Right cardiac atrium (tissue), 5 donors: ENCODE measurements at places on chromosomes 1 and 21. TPM values are rescaled to one million over a fixed set of nuclear protein-coding genes. Genes with fewer than 3 reads are reported as not detected.
A peak's percentile ranks its signal among the peaks of the same experiment; 100 is the strongest.

GRCh38 chr1:218748071-218748470 is 402.9 kb downstream of the TGFB2 start:
- DNase-seq: no peak

DNA sequence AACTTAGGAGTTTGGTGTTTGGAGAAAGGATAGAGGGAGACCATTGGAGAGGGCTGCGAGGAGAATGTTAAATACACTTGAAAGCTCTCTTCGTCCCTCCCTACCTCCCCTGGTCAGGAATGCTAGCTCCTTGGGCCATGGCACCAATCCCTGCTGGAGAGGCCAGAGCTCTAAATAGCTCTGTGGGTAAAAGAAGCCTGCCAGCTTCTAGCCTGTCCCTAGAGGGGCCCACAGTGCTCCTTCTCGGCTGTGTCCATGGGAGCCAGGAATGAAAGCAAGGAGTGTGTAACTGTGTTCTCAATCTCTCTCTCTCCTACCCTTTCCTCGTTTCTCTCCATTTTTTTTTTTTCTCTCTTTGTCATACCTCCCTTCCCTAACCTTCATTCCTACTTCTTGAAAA is at the start of gene CCDC190:
Gene CCDC190 (minus strand): TSS at position 75 of the 400 bp plus-strand sequence. CDS start 1,529 bp downstream, outside the sequence.
- DNase-seq: peak; percentile 63

DNA sequence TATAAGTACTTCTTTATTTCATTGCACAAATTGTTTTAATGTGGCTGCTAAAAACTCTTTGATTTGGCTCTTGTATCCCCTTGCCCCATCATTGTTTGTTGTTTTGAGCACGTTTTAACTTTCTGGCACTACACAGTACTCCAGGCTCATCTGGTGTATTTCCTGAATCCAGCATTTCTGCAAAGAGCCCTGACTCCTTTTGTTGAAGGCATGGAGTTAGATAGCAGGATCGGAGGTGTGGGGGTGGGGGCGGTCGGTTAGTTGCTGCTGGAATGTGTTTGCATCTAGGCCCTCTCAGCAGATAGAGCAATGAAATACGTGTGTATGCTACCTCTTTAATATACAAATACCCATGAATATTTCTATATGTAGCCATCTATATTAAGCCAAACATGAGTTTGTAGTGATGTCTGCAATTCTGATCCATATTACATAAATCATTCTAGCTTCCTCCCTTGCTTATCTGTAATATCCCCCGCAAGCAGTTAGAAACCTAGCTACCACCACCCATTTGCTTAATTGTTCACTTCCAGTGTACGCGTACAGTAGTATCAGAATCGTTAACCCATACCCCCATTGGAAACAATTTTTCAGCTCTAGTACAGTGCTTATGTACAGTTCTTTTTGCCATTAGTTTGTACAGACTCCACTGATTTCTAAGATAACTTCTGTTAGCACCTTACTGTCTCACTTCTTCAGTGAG is 106.0 kb downstream of the NOS1AP start:
- no peak for DNase-seq

GRCh38 chr1:206004826-206005225 is 1.6 kb upstream of the RAB7B start:
- DNase-seq: no peak

DNA sequence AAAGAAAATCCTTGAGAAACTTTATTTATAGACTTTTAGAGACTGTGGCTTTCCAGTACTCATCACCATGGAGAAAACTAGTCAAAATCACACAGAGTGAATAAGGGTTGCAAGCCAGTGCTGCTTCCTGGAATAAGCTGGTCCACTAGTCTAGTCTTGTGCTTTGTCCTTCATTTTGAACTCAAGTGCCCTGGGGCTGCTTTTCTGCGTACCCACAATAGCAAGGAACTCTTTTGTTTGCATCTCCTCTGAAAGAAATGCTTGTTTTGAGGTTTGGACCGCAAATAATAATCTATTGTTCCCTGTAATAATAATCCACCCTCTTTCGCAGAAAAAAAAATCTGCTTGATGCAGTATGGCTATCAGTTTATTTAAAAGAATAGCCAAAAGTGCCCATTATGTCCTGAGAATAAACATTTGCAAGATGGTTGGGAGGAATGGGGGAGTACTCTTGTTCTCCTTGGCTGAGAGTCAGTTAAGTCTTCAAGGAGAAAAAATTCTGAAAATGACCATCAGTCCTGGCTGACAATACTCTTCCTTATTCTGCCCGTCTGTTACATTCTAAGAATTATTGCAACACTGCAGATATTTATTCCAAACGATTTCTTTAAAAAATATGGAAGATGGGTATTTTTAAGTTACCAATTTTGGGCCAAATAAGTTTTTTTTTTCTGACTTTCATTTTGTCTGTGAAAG is 41.9 kb downstream of the MPZL1 start:
- DNase-seq: no peak

DNA sequence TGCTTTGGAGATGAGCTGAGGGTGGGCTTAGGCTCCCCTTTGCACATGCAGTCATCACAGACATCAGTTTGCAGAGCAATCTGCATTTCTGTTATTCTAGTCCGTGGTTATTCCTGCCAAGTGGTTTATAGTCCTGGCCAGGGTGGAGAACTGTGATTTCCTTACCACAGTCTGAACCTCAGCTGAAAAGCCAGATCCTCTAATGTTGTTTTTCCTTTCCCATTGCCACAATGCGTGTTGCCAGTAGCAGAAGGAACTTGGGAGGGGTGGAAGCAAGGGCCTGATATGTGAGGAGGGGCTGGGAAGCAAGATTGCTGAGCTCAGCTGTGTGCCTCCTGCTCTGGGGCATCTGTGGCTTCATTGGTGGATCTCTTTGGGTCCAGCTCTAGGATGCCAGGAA is 18.0 kb upstream of the ST3GAL3 start:
- DNase-seq: no peak

GRCh38 chr1:182833271-182833670 is 5.9 kb upstream of the DHX9 start:
- DNase-seq: no peak

- DNase-seq: no peak
Observed at GRCh38 chr1:42721926-42722325, 18.1 kb downstream of the CLDN19 start.

- no peak for DNase-seq
Observed at GRCh38 chr1:7956218-7957032, 5.1 kb upstream of the PARK7 start.

DNA sequence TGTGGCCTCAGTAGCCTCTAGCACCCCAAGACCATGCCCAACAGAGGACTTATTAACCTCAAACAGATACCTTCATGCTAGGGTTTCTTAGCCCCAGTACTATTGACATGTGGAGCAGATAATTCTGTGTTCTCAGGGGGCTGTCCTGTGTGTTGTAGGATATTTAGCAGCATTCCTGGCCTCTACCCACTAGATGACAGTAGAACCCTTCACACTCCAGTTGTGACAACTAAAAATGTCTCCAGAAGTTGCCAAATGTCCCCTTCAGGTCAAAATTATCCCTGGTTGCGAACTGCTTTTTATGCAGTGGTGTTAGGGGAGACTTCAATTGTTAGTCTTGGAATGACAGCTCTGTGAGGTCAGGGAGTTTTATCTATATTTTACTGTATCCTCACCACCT is 8.1 kb downstream of the KAZN start:
- DNase-seq: no peak

DNA sequence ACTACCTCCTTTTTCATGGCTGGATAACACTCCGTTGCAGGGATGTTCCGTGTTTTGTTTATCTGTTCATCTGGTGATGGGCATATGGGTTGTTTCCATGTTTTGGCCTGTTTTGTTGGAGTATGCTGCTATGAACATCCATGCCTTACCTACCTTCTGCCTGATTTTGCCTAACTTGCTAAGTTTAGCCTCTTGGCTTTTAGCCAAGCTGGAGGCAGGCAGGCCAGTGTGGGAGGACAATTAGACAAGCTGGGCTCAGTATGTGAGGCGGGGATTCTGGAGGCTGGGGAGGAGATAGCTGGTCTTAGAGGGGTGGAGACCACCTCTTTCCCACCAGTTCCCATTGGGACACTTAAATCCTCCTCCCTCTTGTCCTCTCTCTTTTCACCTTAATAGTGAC is 98.4 kb upstream of the WNT4 start:
- DNase-seq: no peak

DNA sequence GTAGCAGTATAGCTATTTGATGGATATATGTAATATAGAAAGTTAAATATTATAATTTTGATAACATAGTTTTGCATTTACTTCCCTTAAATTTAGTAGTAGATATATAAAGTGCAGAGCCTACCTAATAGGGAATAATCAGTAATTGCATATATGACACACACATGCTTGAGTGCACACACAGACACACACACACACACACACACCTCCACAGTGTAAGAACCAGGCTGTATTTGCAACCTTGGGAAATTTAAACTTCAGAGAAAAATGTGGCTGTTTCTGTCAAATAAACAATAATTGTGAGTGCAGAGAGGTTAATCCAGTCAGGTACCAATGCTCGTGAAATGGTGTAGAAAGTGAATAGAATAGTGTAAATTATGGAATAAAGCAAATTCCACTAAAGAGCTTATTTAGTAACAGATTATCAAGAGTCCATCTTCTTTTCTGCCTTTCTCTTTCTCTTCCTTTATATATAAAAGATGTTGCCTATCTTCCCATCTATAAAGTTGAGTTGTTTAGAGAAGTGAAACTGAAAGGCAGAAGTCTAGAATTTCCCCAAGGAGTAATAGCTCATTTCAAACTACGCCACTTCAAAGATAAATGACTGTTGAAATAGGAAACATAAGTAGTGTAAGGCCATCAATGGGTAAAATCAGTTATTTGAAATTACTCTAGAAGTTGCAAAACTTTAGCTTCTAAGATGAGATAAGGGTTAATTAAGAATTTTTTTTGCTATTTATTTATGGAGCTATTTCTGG is 273.7 kb downstream of the SRGAP2C start:
- no peak for DNase-seq

- DNase-seq: no peak
Observed at GRCh38 chr1:107474877-107475612, 334.2 kb downstream of the NTNG1 start.

DNA sequence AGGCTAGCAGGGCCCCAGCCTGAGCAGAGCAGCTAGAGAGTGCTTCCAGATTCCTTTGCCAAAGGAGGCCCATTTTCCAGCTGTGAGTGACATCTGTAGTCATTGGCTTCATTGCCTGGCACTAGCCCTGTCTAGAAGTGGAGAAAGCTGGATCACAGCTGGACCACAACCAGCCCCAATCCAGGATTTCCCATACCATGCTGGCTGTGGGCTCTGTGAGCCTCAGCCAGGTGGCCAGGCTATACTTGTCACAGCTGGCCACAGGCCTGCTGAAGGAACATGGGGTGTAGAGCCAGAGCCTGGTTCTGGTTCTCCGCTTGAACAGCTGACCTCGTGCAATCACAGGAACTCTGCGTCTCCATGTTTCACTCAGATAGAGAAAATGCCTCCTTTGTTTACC is 36.6 kb downstream of the RIMKLA start:
- peak; percentile 59 for DNase-seq

- DNase-seq: no peak
Observed at GRCh38 chr1:71413441-71414175, 332.8 kb upstream of the ZRANB2 start.

- DNase-seq: no peak
Observed at GRCh38 chr1:49466961-49467360, 556.8 kb downstream of the AGBL4 start.

GRCh38 chr1:115133440-115133839 is 44.1 kb upstream of the TSPAN2 start:
- DNase-seq: no peak

- no peak for DNase-seq
Observed at GRCh38 chr1:168766568-168766967, 37.6 kb upstream of the DPT start.

- DNase-seq: peak; percentile 92
Observed at GRCh38 chr1:205598841-205599668, 32.8 kb downstream of the ELK4 start.

DNA sequence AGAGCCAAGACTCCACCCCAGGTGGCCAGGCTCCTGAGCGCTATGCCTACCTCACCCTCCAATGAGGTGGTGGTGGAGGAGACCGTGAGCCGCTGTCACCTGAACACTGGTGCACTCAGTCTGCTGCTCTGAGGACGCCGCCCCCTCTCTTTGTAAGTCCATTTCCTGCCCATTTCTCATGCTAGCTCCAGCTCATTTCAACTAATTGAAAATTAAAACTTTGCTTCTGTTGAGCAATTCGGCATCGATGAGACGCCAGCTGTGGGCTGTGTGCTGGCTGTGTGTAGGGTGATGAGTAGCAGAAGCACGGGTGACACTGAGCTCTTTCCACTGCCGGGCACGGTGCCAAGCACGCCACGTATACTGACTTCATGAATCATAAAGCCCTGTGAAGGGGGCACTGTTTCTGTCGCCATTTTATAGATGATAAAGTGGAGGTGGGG is 11.2 kb downstream of the TNFRSF1B start:
- DNase-seq: peak; percentile 90

- DNase-seq: peak; percentile 69
Observed at GRCh38 chr1:22790232-22791008, 79.8 kb downstream of the EPHB2 start.

DNA sequence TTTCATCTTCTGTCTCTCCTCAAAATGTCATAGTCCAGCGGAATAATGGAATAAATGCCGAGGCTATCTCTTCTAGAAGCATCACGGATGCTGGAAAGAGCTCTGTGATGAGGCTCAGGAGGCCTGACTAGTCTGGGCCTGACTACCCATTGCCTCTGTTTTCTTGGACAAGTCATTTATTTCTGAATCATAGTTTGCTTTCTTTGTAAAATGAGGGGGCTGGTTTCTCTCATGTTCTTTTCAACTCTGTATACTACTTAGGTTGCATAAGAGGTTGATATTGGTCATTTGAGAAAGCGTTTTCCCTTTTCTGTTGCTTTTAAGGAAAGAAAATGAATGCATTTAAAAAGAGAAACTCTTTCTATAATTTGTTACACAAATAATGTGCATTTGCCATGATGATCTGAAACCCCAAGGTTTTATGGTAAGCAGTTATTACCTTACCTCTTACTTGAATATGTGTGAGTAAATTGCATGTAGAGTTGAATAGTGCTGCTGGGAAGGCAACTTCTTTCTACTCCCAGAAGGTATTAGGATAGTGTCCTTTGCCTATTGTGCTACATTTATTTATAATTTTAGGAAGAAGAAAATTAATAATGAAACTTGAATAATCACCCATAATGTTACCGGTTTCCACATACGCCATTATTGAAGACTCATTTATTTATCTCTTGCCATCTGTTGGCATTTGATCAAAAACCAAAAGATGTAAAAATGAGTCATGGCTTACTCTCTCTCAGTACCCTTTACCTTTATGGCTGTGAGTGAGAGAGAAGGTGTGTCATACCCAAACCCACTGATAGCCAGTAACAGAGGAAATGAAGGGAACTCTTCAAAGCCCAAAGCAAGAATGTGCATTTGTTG is 179.1 kb downstream of the FASLG start:
- no peak for DNase-seq

CFHR2 gene
- not detected for total RNA-seq

TBX15 gene
- total RNA-seq: 2.0 TPM

PLEKHG5 gene
- 7.0 TPM for total RNA-seq

OR2G6 gene
- total RNA-seq: not detected

TMEM200B gene
- total RNA-seq: 3.8 TPM

ILF2 gene
- total RNA-seq: 73.1 TPM

CCDC28B gene
- total RNA-seq: 18.4 TPM

CNR2 gene
- not detected for total RNA-seq

FAAH gene
- total RNA-seq: 16.7 TPM

ZMPSTE24 gene
- 43.4 TPM for total RNA-seq

EPHB2 gene
- 2.0 TPM for total RNA-seq

HCN3 gene
- 0.92 TPM for total RNA-seq

ENAH gene
- 132 TPM for total RNA-seq

PLA2G5 gene
- 91.6 TPM for total RNA-seq

S100A13 gene
- 214 TPM for total RNA-seq
